ENCODE measurements at places on chromosomes 1 and 21.

DNA sequence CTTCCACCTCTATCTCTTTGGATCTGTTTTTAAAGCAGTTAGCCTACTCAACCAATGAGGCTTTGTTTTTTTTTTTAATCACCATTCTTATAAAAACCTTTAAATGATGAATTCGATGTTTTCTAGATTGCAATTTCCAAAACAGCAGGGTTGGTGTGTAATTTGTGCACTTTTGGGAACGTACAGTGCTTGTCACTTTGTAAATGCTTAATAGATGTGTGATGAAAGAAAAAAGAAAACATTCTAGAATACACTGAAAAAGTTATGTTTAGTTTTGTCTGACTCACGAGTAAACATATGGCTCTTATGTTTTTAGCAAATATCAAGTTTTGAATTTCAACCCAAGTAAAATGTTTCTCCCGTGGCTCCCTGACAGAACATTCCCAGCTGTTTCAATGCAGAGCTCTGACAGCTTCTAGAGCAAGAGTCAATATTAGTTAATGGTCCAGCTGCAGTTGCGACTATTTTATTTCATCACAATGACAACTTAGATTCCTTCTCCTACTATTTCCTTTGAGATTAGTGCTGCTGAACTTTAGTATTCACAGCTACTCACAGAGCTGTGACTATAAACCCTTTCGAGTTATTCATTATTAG lies 362.5 kb upstream of the ADAMTS5 start:
- no peak for DNase-seq

GRCh38 chr1:116455509-116455908 lies 82.5 kb downstream of the ATP1A1 start:
- no peak for DNase-seq

GRCh38 chr1:92030656-92031107 lies 897 bp downstream of the EPHX4 start:
- DNase-seq: no peak

DNA sequence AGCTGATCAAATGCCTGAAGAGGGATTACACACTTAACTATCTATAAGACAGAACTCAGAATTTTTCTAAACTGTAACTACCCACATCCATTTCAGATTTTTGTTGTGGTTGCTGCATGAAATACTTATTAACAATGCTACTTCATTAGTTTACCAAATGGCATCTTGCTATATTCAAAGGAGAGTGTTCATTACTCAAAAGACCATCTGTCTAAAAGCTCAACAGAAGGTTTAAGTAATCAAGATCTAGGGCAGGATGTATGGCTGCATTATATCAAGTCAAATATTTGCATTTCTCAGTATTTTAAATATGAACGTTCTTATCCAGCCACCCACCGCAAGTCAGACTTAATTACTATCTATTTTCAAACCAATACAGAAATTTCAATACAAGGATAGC lies 79.9 kb downstream of the SIPA1L2 start:
- no peak for DNase-seq

- DNase-seq: no peak
These were observed 146.1 kb upstream of the VANGL1 start for GRCh38 chr1:115495625-115496024.

DNA sequence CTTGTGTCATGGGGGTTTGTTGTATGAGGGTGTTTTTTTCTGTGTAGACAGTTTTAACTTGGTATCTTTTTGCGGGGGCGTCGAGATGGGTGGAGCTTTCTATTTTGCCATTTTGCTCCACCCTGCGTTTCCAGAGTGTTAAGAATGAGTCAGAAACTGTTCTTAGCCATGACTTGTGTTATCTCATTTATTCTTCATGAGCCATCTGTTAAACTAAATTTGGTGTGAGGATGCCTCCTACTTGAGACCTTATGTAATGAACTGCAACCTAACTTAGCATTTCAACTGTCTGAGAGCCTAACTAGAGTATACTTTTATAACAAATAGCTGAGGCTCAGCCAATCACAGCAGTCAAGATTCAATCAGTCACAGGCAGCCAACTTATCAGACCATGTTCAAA lies 1873.5 kb downstream of the NCAM2 start:
- no peak for DNase-seq

GRCh38 chr1:76161451-76161850 lies 86.9 kb downstream of the ST6GALNAC3 start:
- DNase-seq: no peak

GRCh38 chr1:51284487-51284954 lies 45.8 kb downstream of the TTC39A start:
- DNase-seq: no peak

DNA sequence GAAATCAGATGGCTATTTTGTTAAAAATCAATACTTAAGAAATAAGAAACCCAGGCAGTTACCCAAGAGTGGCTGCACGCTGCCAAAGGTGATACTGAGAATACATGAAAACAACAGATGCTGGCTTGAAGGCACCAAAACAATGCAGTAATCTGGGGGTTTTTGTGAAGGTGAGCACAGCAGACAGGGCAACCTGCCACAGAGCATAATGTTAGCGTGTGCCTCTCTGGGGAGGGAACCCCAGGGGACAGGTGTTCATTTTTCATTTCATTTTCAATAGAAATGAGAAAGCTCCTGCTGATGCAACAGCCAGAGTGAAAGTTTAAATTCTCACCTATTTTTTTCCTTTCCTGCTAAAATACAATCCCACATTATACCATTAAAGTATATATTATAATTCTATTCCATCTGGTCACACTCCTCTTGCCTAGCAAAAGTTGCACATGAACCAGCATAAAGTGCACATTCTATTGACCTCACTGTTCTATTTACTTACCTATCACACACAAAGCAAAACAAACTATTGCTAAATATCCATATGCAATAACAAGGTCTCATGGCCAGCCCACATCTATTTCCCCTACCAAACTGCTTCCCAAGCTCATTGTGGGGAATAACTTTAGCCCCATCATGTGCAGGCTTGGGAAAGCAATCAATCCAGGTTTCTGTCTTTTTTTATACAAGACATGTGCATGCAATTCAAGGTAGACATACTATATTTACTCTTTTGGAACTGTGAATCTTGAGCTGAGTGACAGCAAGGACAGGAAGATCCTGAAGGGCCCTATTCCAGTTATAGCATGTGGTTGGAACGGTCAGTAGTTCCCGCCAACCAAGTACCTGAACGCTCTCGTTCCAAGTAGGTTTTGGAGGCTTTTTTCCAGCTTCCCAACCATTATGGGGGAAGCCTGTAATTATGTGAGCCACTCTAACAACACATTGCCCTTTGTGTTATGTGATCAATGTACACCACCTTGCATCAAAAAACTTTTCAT lies 173.6 kb downstream of the RERE start:
- no peak for DNase-seq

DNA sequence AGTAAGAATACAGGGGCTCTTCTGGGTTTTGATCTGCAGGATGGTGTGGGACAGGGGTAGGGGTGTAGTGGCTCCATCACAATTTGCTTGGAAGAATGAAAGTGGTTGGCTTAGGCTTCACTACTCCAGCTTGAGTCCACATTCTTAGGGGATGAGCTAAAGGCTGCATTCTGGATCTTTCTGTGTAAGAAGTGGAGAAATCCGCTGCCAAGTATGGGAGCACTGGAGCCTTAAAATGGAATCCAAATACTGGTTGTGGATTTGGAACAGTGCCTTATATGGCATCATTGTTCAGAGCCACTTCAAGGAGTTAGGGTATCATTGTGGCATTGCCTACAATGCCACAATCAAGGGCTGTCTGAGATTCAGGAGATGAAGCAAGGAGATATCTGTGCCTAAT lies 187.1 kb downstream of the LMO4 start:
- DNase-seq: no peak
